ENCODE measurements at places on chromosomes 4 and X.

DNA sequence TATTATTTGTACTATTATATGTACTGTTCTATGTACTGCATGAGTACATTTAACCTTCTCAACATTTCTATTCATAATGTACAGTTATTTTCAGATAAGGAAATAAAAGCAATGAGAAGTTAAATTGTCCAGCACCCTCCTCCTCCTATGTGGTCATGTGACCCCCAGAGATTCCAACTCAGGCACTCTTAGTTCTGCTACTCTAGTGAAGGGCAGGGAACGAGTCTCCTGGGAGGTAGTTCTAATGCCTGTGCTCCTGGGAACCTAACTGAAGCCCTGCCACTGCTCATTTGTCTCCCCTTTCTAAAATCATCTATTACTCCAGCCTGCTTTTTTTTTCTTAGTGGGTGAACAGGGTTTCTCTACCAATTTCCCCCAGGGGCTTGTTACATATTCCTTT is 105.9 kb upstream of the GPRIN3 start:
- no peak overlapping the region for H3K4me3 ChIP-seq
- H3K36me3 ChIP-seq, result no peaks in the 10 kb centered on the region
- H3K27me3 ChIP-seq, result no peaks in the 10 kb centered on the region
- no peaks in the 10 kb centered on the region for H3K4me1 ChIP-seq

GRCh38 chr4:150322646-150323045 is 244.4 kb downstream of the DCLK2 start:
- H3K4me3 ChIP-seq, result no peak overlapping the region
- no peaks in the 10 kb centered on the region for H3K36me3 ChIP-seq
- no peak for DNase-seq

GRCh38 chrX:16484338-16484737 is 165.6 kb upstream of the S100G start:
- no peaks in the 10 kb centered on the region for H3K4me1 ChIP-seq
- no peak overlapping the region for H3K4me3 ChIP-seq
- no peaks in the 10 kb centered on the region for H3K27me3 ChIP-seq
- DNase-seq, result no peak

- no peak overlapping the region for H3K4me3 ChIP-seq
- no peak for DNase-seq
- H3K27ac ChIP-seq, result no peak overlapping the region
- H3K36me3 ChIP-seq, result no peaks in the 10 kb centered on the region
These were observed 23.8 kb downstream of the SSX1 start for GRCh38 chrX:48278958-48279357.

DNA sequence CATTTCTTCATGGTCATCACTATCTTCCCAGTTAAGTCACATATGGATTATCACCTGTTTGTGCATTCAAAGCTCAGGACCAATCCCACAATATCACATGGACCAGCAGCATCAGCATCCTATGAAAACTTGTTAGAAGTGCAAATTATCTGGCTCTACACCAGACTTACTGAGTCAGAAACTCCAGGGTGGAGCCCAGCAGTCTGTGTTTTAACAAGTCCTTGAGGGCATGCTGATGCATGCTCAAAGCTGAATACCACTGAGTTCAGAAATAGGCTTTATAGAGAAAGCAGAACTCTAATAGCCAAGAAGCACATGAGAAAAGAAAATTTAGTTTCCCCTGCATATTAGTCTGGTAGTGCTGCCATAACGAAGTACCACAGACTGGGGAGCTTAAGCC is 62.4 kb upstream of the GABRQ start:
- H3K4me1 ChIP-seq, result no peaks in the 10 kb centered on the region
- H3K27me3 ChIP-seq, result no peaks in the 10 kb centered on the region
- no peaks in the 10 kb centered on the region for H3K36me3 ChIP-seq
- DNase-seq, result no peak
- no peak overlapping the region for H3K4me3 ChIP-seq
- no peak overlapping the region for H3K27ac ChIP-seq

- H3K4me3 ChIP-seq, result no peak overlapping the region
- H3K4me1 ChIP-seq, result no peaks in the 10 kb centered on the region
- H3K27ac ChIP-seq, result no peak overlapping the region
- DNase-seq, result no peak
- H3K36me3 ChIP-seq, result no peaks in the 10 kb centered on the region
- no peaks in the 10 kb centered on the region for H3K27me3 ChIP-seq
These were observed 702.4 kb upstream of the EPHA5 start for GRCh38 chr4:66372706-66373105.

GRCh38 chr4:40418430-40419230 is 83.5 kb downstream of the CHRNA9 start:
- no peak for DNase-seq
- H3K27ac ChIP-seq, result no peak overlapping the region
- no peaks in the 10 kb centered on the region for H3K36me3 ChIP-seq
- H3K4me1 ChIP-seq, result no peaks in the 10 kb centered on the region
- H3K27me3 ChIP-seq, result no peaks in the 10 kb centered on the region

- H3K36me3 ChIP-seq, result no peaks in the 10 kb centered on the region
- DNase-seq, result no peak
- H3K27ac ChIP-seq, result no peak overlapping the region
- no peaks in the 10 kb centered on the region for H3K4me1 ChIP-seq
- no peaks in the 10 kb centered on the region for H3K27me3 ChIP-seq
These were observed 529.2 kb downstream of the INPP4B start for GRCh38 chr4:142316913-142317312.

GRCh38 chr4:136571315-136571714 is 961.0 kb downstream of the PCDH18 start:
- H3K4me3 ChIP-seq, result no peak overlapping the region
- DNase-seq, result no peak
- H3K27ac ChIP-seq, result no peak overlapping the region
- H3K36me3 ChIP-seq, result no peaks in the 10 kb centered on the region
- H3K27me3 ChIP-seq, result no peaks in the 10 kb centered on the region
- H3K4me1 ChIP-seq, result no peaks in the 10 kb centered on the region

GRCh38 chrX:147735364-147735763 is 176.4 kb upstream of the FMR1 start:
- no peak for DNase-seq
- H3K27ac ChIP-seq, result no peak overlapping the region
- H3K36me3 ChIP-seq, result no peaks in the 10 kb centered on the region
- no peaks in the 10 kb centered on the region for H3K4me1 ChIP-seq
- no peaks in the 10 kb centered on the region for H3K27me3 ChIP-seq

GRCh38 chr4:30718641-30719453 is 1.3 kb upstream of the PCDH7 start:
- H3K27ac ChIP-seq, result peak overlapping the region; percentile 85
- peaks cover 6% of the 10 kb centered on the region for H3K36me3 ChIP-seq
- H3K4me1 ChIP-seq, result peaks cover 3% of the 10 kb centered on the region
- H3K4me3 ChIP-seq, result peak overlapping the region; percentile 57

GRCh38 chr4:111064342-111064993 is 441.6 kb upstream of the PITX2 start:
- no peaks in the 10 kb centered on the region for H3K36me3 ChIP-seq
- H3K4me3 ChIP-seq, result no peak overlapping the region
- no peak for DNase-seq
- no peaks in the 10 kb centered on the region for H3K4me1 ChIP-seq
- no peaks in the 10 kb centered on the region for H3K27me3 ChIP-seq
- no peak overlapping the region for H3K27ac ChIP-seq

DNA sequence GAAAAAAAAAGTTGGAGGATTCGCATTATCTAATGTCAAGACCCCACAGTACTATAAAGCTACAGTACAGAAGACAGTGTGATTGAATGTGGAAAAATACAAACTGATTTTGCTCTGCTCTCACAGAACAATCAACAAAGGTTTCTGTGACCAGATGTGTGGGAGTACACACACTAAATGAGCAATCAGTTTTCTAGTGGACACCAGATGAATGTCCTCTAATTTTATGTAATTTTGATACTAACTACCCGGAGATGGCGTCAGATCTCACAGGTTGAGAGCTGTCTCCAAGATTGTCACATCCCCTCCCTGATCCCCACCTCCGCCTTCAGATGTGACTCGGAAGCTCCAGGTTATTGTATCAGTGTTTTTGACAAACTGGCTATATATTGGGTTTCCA is 81.9 kb upstream of the HUWE1 start:
- DNase-seq, result no peak
- H3K27me3 ChIP-seq, result no peaks in the 10 kb centered on the region
- H3K4me3 ChIP-seq, result no peak overlapping the region
- H3K36me3 ChIP-seq, result no peaks in the 10 kb centered on the region
- H3K4me1 ChIP-seq, result no peaks in the 10 kb centered on the region

DNA sequence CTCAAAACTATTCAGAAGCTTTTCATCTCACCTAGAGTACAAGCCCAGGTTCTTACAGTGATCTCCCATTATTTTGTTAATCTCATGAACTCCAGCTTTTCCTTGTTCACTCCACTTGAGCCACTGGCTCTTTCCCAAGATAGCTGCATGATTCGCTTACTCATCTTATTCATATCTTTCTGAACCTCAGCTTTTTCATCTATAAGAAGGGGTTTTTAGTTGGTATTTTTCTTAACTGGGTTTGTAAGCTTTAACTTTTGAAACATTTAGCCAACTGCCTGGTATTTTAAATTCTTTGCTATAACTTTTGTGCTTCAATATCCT is 24.0 kb downstream of the GIMD1 start:
- H3K27me3 ChIP-seq, result no peaks in the 10 kb centered on the region
- H3K4me1 ChIP-seq, result peaks cover 2% of the 10 kb centered on the region
- no peak overlapping the region for H3K4me3 ChIP-seq
- DNase-seq, result no peak

DNA sequence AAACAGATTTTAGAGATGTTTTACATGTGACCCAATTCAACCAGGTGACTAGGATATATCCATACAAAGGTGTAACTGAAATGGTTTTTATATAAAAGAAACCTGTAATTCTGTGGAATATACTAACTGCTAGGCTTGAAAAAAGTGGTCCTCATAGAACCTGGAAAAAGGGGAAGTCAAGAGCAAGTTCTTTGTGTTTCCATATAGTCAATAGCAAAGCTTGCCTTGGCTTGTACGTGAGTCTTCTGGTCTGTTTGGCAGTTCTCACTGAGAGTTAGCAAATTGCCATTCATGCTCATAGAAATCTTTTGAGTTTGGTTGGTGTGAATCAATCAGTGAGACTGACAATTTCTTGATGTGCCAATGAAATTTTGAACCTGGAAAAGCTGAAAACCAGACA is 79.4 kb upstream of the SMIM10 start:
- H3K27ac ChIP-seq, result no peak overlapping the region
- H3K27me3 ChIP-seq, result no peaks in the 10 kb centered on the region
- H3K4me3 ChIP-seq, result no peak overlapping the region
- DNase-seq, result no peak
- no peaks in the 10 kb centered on the region for H3K36me3 ChIP-seq

DNA sequence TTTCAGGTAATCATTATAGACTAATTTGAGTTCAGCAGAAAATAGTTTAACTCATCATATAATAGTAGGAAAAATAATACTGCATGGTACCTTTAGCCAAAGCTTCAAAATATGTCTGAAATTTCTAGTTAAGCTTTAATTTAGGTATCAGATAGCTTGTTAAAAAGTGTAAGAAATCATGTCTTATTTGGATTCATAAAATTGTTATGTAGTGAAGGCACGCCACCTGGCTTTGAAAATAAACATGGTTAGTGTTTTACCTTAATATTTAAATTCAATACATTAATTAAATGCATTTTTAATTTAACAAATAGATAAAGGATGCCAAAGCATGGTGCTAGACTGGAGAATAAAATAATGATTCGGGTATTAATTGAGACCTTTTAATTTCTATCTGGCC is 211.4 kb downstream of the FSTL5 start:
- H3K27ac ChIP-seq, result no peak overlapping the region
- H3K4me3 ChIP-seq, result no peak overlapping the region
- no peaks in the 10 kb centered on the region for H3K27me3 ChIP-seq
- no peak for DNase-seq
- no peaks in the 10 kb centered on the region for H3K4me1 ChIP-seq

DNA sequence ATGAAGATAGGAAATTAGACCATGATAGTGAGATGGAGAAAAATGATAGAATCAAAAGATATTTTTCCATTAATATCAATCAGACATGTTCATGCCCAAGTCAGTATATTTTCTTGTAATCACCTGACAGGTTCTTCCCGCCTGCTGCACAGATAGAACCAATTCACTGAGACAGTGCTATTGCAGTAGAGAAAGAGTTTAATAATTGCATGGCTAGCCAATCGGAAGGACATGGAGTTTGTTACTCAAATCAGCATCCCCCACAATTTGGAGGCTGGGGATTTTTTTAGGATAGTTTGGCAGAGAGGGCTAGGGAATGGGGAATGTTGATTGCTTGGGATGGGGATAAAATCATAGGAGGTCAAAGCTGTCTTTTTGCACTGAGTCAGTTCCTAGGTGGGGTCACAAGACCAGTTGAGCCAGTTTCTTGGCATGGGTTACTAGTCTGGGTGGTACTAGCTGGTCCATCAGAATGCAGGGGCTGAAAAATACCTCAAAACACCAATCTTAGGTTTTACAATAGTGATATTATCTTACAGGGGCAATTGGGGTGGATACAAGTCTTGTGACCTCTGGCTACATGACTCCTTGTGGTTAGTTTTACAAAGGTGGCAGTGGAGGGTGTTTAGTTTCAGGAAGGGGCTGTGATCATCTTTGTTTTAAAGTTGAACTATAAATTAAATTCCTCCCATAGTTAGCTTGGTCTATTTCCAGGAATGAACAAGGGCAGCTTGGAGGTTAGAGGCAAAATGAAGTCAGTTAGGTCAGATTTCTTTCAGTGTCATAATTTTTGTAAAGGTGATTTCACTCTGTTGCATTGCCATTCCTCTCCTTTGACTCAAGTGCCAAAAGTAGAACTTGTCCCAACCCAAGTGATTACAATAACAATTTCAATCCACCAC is 100.3 kb upstream of the PDE5A start:
- H3K36me3 ChIP-seq, result no peaks in the 10 kb centered on the region
- H3K27ac ChIP-seq, result peak overlapping the region; percentile 90
- peaks cover 7% of the 10 kb centered on the region for H3K4me1 ChIP-seq
- no peak overlapping the region for H3K4me3 ChIP-seq
- no peaks in the 10 kb centered on the region for H3K27me3 ChIP-seq

DNA sequence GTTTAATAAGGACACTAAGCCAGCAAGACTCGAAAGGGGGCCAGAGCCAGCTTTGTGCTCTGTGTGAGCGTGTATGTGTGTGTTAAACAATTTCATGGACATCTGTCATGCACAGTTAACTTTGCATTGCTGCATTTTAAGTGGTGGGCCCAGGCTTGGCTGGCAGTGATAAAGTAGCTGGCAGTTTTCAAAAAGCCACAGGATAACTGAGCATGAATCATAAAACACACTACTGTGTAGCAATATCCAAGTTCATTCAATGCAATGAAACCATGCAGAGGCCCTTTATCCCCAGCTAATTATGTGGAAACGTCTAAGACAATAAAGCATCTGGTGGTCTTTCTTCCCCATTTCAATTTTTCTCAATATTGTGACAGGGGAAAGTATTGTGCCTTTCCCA is 132.9 kb downstream of the NKX6-1 start:
- DNase-seq, result no peak
- H3K27ac ChIP-seq, result no peak overlapping the region
- no peaks in the 10 kb centered on the region for H3K4me1 ChIP-seq
- no peak overlapping the region for H3K4me3 ChIP-seq
- no peaks in the 10 kb centered on the region for H3K27me3 ChIP-seq
- H3K36me3 ChIP-seq, result no peaks in the 10 kb centered on the region

GRCh38 chr4:160319221-160319867 is 1216.5 kb downstream of the RAPGEF2 start:
- DNase-seq, result no peak
- no peak overlapping the region for H3K4me3 ChIP-seq
- no peak overlapping the region for H3K27ac ChIP-seq
- no peaks in the 10 kb centered on the region for H3K4me1 ChIP-seq
- H3K27me3 ChIP-seq, result no peaks in the 10 kb centered on the region
